NCI-H2227 treated with DMSO at 0.1 percent for 48 hours (cell line): ENCODE measurements at places on chromosomes 5 and 9.

- no peak for DNase-seq
These were observed 242.5 kb downstream of the MLLT3 start for GRCh38 chr9:20379804-20380225.

- no peak for DNase-seq
These were observed 52.3 kb upstream of the CAVIN4 start for GRCh38 chr9:100525563-100525962.

- DNase-seq: no peak
These were observed 135.7 kb downstream of the TLR4 start for GRCh38 chr9:117839862-117840261.

GRCh38 chr5:129689045-129689444, 58.8 kb upstream of the MINAR2 start:
- DNase-seq: no peak

GRCh38 chr9:115204904-115205453, 87.0 kb upstream of the TNC start:
- no peak for DNase-seq

DNA sequence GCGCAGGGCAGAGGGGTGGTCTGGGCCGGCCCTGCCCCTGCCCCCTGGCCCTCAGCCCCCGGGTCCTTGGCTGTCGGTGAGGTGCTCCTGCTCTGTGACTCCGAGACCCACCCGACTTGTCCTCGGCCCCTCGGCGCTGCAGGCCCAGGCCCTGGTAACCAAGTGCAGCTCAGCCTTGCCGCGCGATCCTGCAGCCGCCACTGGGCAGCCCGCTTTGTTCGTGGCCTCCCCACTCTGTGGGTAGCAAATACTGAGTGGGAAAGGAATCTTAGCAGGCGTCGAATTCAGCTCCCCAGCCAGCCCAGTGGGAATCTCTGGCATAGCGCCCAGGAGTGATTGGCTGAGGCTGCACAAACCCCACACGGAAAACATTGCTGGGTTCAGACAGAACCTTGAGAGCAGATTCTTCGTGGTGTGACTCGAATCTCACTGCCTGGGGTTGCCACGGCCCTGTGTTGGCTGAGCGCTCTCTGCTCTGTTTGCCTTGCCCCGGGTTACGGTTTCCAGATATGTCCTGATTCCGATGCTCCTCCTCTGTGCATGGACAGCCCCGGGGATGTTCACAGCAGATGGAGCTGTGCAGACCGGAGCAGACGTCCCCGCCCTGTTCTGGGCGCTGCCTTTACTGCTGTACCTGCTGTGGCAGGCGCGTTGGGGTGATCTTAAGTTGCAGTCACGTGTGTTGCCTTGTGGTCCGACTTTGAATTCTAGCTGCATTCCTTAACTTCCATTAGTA, 13.4 kb upstream of the EXOC3 start:
- no peak for DNase-seq

GRCh38 chr5:58722160-58722559, 139.3 kb downstream of the RAB3C start:
- DNase-seq: peak; percentile 27

DNA sequence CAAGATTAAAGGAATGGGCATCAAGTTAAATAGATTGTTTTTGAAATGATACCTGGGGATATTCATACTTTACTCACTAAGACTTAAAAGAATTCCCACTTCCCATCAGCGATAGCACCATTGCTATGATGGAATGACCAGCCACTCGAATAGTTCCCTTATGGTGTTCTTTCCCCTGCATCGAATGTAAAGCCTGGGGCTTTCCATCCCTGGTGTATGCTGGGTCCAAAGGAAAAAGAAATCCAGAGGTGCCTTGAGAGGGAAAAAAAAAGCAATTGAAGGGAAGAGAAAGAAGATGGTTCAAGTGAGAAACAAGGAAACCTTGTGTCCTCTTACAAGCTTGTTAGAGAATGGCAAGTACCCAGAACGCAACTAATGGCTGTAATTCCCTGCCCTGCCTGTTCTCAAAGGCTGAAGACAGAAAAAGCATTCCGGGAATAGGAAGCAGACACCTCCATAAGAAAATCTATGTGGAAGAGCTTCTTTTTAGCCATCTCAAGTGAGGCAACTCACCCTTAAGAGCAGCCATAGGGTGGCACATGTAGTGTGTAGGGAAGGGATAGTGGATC, 351.1 kb upstream of the DAB2 start:
- DNase-seq: no peak

DNA sequence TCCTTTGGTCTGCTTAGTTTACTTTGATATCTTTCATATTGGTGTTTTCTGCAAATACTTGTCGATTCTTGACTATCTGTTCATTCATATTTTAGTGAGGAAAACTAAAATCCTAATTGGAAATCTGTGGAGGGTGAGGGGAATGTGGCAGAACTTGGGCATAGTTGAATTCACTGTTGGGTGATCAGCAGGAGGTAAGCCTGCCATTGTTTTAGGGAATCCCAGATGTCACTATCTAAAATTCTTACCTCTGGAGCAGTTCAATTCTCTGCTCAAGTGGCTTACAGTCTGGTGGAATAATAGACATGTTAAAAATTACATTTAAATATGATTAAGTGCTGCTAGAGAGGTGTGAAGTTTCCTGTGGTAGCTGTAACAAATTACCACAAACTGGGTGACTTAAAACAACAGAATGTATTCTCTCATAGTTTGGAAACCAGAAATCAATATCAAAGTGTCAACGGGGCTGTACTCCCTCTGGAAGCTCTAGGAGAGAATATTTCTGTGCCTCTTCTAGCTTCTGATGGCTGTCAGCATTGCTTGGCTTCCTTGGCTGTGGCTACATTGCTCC, 90.3 kb upstream of the GCNT4 start:
- no peak for DNase-seq

- DNase-seq: no peak
These were observed 14.5 kb upstream of the ASS1 start for GRCh38 chr9:130430232-130430631.

DNA sequence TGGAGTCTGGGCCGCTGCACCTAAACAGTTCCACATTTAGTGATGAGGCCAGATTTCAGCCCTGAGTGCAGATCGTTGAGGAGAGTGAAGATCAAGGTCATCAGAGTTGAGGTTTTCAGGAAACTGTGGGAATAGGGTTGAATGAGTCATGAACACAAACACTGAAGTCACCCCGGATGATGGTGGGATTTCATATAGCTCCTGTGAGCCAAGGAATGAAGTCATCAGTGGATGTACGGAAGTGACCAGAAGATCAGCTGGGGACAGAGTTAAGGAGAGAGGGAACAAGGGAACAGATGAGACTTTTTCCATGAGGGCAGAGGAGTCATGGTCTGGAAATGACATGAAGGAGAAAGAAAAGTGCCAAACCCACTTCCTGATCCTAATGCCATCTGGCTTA, 36.5 kb downstream of the PALM2AKAP2 start:
- no peak for DNase-seq

DNA sequence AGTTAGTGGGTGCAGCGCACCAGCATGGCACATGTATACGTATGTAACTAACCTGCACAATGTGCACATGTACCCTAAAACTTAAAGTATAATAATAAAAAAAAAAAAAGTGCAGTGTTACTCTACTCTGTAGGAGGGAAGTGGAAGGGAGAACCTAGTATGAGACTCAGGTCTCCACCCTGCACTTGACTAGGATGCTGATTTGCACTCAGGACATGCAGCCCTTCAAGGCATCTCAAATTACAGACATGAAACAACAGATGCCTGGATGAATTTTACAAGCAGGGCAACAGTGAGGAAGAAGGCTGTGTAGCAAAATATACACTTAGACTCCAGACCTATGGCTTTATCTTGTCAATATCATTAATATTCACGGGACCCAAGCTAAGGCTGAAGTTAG, 16.5 kb downstream of the TRIM32 start:
- no peak for DNase-seq

DNA sequence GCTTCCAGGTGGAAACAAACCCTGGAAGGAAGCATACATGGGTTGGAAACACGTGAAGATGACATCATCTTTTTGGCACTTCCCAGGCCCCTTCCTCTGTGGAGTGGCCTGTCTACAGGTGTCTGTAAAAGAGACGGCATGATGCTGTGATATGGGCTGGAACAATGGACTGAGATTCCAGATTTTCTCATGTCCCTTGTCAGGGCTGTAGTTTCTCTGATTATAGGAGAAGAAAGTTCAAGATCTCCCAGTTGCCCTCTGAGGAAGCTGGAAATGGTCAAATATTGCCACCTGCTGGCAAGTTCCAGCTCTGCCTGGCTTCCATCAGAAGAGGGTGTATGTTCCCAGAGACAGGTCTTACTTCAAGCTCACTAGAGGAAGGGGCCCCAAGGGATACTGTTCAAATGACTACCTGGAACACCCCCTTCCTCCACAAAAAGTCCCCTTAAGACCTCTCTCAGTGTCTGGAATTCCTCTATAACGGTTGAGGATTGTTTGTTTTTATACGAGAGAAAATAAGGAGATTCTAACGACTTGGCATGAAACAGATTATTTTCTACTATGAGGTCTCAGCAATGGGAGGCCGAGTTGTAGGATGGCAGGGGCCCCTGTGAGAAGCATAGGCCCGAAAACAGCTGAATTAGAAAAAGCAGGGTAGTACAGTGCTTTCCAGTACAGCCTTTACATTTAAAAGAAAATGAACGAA, 7.3 kb upstream of the ANXA6 start:
- DNase-seq: peak; percentile 56

DNA sequence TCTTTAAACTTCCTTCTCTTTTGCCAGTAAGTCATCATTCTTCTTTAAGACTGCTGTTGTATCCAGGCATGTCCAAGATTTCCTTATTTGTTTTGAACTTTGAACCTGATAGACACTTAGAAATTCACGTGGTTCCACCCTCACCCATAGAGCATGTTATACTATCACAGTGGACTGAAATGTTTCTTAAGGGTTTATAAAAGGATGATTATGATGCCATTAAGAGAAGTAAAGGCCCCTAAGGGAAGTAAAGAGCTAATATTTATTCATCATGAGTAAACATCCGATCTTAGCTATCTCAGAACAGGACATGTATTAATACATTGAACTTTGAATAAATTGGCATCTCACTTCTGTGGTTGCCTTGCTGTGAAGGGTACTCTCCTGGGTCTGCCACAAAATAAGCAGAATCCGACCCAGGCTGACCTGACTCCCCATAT, 49.8 kb downstream of the PRKACG start:
- no peak for DNase-seq

DNA sequence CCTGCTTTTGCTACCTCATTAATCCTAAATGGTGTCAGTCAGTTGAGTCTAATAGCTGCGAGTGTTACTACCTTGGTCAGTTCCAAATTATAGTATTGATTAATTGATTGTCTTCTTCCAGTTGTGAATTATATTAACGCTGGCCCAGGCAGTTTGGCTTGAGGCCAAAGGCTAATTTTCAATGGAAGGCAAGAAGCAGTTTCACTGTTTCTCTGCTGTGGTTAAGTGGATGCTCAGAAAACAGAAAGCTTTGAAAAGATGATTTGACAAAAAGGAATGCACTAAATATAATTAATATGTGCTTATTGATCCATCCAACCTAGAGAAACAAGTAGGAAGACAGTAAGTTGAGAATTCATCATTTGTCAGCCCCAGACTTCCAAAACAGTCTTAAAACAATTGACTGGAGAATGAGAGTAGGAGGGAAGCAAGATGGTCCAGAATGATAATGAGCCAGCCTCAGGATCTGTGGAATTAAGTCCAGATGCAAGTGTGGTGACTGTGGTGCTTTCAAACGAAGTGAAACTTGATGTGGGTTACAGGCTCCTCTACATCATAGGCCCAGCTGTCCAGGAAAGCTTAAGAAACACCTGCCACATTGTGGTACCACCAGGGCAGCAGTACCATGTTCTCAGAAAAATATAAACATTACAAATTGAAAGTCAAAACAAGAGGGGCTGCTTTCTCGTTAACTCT, 1371.0 kb upstream of the DMAC1 start:
- DNase-seq: peak; percentile 24

GRCh38 chr9:96048104-96048955, 172.8 kb downstream of the ERCC6L2 start:
- DNase-seq: peak; percentile 3

GRCh38 chr5:169933127-169933526, 47.2 kb downstream of the INSYN2B start:
- DNase-seq: no peak

DNA sequence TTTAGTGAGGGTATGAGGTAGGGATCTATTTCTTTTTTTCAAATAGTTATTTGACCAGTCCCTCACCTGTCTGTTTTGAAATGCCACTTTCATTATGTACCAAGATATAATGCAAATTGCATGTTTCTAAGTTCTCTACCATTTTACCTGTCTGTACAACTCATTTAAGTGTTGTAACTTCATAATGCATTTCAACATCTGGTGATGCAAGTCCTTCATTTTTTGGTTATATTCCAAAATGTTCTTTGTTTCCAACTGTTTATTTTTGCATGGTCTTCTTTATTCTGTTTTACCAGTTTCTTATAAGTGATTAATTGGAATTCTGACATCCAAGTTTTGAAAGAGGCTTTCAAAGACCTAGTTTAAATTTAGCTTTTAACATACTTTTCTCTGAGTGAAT, 26.8 kb downstream of the TDRD7 start:
- no peak for DNase-seq

DNA sequence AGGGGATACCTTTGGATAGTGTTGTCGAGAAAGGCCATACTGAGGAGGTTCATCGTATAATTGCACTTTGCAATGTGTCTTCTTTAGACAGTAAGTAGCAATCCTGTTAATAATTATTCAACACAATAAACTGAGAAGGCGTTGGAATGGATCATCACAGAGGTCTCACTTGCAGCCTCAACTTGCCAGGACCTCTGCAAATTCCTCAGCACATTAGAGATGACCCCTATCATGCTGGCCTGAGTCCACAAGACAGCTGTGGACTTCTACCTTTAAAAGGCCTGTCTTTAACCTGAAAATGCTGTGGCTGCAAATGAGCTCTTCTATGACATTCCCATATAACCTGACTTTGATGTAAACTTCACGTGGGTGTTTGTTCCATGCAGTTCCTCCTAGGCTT, 14.1 kb downstream of the SH3TC2 start:
- no peak for DNase-seq

DNA sequence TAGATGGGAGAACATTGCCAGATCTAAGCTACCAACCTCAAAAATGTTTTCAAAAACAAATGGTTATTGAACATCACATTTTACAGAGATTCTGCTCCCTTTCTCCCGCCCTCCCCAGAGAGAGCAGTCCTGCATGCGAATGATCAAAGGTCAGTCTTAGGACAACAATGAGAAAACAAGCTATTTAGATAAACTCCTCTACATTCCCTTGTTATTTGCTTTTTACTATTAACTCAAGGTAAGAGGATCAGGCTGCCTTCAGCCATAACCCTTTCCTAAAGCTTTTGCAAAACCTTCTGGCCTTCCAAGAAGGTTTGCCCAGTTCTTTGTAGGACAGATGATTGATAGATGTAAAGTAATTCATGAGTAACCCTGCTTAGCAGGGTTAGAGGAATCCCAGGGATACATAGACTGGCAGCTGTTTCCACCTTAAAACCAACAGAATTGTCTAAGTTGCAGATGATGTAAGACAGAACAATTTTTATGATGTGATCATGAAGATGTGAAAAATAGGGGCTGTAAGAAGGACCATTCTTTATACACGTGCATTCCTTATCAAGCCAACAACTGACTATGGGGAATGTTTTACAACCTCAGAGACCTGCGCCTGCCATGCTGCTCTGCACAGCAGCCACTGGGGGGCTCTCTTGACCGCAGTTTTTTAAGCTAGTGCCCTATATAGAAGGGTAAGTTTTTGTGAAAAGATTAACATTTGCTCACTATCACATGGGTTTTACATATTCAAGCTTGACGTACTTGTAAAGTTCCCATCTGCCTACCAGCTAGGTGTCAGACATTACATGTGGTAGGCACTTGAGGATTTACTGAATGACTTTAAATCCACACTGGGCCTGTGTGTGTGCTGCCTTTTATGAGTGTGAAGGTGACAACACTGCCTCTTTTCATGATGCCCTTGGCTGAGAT, 2.3 kb upstream of the ZNF782 start:
- DNase-seq: peak; percentile 21

- no peak for DNase-seq
These were observed 8.1 kb upstream of the IL17B start for GRCh38 chr5:149387081-149387631.
